ENCODE measurements at places on chromosomes 16 and 17.

DNA sequence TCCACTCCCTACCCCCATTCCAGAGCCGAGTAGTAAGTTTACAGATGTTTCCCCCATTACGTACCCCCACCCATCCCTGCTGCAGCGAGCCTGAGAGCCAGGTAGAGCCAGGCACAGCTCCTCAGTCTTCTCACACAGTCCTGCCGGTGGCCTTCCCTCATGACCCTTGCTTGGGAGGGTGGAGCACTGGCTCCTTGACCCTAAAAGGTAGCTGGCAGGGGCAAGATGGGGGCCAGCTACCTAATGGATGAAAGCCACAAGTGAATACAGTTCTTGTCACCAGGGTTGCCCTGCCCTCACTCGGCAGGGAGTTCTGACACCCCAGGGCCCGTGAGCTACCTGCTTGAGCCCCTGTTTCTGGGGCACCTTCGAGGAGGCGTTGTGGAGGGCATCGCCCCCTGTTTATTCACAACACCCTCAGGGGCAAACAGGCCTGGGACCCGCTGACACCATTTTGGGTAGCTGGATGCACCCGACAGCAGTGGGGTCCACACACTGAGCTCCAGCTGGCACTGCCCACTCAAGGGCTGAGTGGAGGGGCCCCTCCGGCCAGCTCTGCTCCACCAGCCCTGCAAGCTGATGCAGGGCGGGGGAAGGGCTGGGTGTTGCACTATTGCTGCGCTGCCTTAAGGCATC lies 22.2 kb downstream of the ADAM11 start:
- DNase-seq: no peak

DNA sequence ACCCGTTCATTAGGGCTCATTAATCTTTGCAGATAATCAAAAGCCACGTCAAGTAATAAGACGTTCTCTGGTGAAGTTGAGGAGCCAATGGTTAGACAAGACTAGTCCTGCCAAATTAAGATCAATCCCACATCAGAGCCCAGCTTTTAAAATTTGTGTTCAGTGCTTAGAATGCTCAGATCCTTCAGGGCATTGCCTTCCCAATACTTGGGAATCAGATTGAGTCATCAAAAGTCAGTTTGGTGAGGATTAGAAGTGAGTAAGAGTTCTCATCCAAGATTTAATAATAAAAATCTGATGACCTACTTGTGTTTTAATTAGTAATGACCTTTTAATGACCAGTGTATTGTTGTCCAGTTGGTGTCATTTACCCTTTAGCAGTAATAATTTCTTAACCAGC lies 19.8 kb downstream of the MAP2K4 start:
- DNase-seq: no peak

- DNase-seq: no peak
These were observed 77.7 kb downstream of the AATF start for GRCh38 chr17:37026531-37026869.

- no peak for DNase-seq
These were observed 358.3 kb downstream of the SOX9 start for GRCh38 chr17:72479113-72479512.

All from retina (tissue), 1 donor.